ENCODE measurements at places on chromosomes 6 and 20.

DNA sequence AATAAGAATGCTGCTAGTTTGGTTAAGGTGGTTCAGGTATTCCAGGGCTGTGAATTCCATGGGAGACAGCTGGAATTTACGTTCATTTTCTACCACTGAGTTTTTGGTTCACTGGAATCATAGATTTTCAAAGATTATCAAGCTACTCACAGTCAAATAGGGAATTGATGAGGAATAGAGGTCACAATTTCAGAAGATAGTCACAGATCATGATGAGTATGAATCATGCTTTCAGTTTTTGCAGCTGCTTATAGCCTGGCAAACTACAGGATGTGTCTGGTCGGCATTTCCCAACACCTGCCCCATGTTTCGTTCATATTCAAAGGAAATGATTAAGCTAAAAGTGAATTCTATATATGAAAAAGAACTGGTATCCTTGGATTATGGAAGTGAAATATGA is 58.7 kb downstream of the BCKDHB start:
- DNase-seq = peak; percentile 31

GRCh38 chr6:44250067-44250717 is 3.3 kb downstream of the HSP90AB1 start:
- DNase-seq = no peak

DNA sequence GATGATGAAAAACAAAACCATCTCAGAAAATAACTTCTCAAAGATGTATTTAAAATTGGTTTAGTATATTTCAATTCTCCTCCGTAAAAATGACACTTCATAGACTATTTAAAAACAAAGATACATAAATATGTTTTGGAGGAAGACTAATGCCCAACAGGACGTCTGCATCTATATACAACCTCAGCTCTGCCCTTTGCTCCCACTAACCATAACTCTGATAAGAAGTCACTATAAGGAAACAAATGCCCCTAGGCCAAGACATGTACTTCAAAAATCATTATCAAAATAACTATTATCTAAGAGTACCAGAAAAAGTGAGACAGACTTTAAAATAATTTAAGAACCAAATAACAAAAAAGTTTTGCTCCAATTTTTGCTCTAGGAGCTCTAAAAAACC is 23.4 kb downstream of the PLAGL1 start:
- no peak for DNase-seq

DNA sequence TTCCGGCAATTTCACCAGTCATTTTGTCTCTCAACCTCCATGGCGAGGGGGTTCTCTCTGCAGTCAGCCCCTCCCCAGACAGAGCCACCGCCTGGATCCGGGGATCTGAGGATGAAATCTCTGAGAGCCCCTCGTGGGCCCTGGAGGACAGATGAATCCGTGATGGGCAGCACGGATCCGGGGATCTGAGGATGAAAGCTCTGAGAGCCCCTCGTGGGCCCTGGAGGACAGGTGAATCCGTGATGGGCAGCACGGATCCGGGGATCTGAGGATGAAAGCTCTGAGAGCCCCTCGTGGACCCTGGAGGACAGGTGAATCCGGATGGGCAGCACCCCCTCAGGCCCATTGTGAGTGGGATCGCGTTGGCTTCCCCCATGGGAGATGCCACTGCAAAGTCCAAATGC is 106.5 kb downstream of the DACT2 start:
- DNase-seq = no peak

GRCh38 chr6:30510419-30511168 is 21.3 kb downstream of the HLA-E start:
- DNase-seq = no peak

GRCh38 chr6:137830511-137830911 is 36.5 kb upstream of the TNFAIP3 start:
- DNase-seq = no peak

- DNase-seq = no peak
These were observed 6.0 kb upstream of the CPNE5 start for GRCh38 chr6:36845233-36845632.
